Right renal pelvis (tissue), 4 donors: ENCODE measurements at places on chromosomes 3 and 15.

DNA sequence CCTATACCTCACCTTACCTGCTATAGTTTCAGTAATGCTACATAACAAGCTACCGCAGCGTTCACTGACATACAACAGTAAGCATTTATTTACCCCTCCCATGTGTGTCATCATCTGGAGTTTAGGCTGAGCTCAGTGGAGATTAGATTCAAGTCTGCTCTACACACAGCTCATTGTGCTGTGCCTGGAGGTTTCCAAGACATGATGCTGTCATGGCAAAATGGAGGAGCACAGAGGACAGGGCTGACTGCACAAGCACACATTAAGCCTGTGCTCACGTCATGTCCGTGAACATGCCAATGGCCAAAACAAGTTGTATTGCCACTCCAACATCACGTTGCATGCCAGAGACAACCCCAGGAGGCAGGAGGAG, 333.8 kb upstream of the TRIM42 start:
- no peak for DNase-seq

DNA sequence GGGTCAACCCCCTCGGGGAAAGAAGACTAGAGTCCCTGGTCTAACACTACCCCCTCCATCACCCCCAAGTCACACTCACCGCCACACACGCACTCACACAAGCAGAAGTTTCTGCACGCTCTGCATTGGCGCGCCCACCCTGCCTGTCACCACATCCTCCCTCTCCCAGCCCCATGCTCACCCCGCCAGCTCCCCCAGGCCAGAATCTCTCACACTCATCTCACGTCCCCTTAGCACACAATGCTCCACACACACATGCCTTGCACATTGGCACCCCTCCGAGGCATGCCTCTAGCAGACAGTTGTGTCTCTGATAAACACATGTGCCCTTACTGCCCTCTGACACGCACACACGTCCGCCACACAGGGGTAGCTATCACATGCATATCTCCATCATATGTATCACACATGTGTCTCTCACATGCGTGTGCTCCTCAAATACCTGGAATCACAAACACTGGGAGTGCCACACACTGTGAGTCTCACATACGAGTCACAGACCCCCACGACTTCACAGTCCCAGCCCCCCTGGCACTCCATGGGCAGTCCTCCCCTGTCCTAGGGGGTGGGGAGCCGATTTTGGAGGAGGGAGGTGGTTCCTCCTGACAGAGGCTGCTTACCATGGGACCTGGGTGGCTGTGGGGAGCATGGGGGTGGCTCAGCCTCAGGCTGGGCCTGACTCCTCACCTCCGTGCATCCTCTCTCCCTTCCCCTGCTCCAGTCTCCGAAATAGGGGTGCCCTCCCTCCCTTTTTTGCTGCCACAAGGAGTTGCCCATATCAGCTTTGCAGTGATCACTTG, 898 bp downstream of the FBLN2 start:
- DNase-seq = no peak

DNA sequence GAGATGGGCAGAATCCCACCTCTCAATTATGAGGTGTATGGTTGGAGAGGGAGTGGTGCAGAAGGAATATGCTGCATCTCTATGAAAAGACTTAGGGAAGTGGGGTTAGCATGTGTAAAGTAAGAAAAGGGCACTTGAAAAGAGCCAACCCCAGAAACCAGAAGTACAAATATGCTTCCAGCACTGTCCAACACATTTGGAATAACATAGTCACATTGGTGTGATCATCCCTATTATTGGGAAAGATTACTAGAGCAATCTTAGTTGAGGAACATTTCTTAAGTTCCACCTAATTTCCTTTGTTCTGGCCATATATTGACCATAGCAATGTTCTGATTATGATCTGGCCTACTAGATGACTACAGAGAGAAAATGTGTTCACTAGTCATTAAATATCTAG, 34.3 kb downstream of the HMG20A start:
- no peak for DNase-seq

GRCh38 chr3:63963496-63963895, 51.3 kb upstream of the SCAANT1 start:
- DNase-seq = no peak

GRCh38 chr3:184440151-184440550, 60.3 kb downstream of the CHRD start:
- no peak for DNase-seq
